Esophagus mucosa (tissue), 1 donor: ENCODE measurements at places on chromosomes 16 and 17. TPM values are rescaled to one million over a fixed set of nuclear protein-coding genes. Genes with fewer than 3 reads are reported as not detected.

The TMEM98 gene
- 7.3 TPM for total RNA-seq

The RPS15A gene
- 1,438 TPM for total RNA-seq

The C1QL1 gene
- 0.12 TPM for total RNA-seq

The RANGRF gene
- total RNA-seq, result 12.7 TPM

The GPR139 gene
- total RNA-seq, result not detected

The RAB11FIP4 gene
- 10.3 TPM for total RNA-seq

The CIITA gene
- total RNA-seq, result 4.5 TPM

The JMJD8 gene
- total RNA-seq, result 31.7 TPM

The OR3A1 gene
- total RNA-seq, result not detected

The PERCC1 gene
- not detected for total RNA-seq

The MLYCD gene
- total RNA-seq, result 2.1 TPM

The EXOC3L1 gene
- total RNA-seq, result 1.4 TPM

The SLC52A1 gene
- 0.68 TPM for total RNA-seq

The FAM234A gene
- total RNA-seq, result 56.4 TPM

DNA sequence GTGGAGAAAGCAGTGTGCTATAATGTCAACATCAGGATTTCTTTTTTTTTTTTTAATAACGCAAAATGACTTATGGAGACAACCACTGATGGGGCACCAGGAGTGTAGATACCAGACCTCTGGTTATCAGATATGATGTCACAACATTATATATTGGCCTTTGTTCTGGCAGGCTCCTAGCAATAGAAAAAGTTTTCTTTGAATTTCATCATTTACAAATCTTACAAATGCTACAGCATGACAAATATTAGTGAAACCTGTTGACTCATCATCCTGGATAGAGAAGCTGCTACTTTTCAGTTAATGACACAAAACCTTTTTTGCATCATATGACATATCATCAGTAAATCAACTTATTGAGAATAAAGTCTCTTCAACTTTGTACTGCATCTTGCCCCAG lies 6.1 kb downstream of the THUMPD1 start:
- no peak for ATAC-seq

GRCh38 chr17:40319651-40320540 lies 10.9 kb downstream of the RARA start:
- ATAC-seq, result no peak

- ATAC-seq, result no peak
Observed at GRCh38 chr16:80984124-80984892, 22.4 kb downstream of the CMC2 start.

- ATAC-seq, result no peak
Observed at GRCh38 chr17:31490671-31491375, 99.3 kb downstream of the RAB11FIP4 start.

DNA sequence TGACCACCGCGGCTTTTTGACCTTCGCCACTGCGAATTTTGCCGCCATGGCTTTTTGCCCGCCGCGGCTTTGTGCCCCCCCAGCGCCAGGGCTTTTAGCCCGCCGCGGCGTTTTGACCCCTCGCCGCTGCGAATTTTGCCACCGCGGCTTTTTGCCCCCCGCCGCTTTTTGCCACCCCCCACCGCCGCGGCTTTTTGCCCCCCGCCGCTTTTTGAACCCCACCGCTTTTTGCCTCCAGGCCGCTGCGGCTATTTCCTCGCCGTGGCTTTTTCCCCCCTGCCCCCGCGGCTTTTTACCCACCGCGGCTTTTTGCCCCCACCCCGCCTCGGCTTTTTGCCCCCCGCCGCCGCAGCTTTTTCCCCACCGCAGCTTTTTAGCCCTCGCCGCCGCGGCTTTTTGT lies 134.8 kb upstream of the TP53TG3C start:
- no peak for ATAC-seq

DNA sequence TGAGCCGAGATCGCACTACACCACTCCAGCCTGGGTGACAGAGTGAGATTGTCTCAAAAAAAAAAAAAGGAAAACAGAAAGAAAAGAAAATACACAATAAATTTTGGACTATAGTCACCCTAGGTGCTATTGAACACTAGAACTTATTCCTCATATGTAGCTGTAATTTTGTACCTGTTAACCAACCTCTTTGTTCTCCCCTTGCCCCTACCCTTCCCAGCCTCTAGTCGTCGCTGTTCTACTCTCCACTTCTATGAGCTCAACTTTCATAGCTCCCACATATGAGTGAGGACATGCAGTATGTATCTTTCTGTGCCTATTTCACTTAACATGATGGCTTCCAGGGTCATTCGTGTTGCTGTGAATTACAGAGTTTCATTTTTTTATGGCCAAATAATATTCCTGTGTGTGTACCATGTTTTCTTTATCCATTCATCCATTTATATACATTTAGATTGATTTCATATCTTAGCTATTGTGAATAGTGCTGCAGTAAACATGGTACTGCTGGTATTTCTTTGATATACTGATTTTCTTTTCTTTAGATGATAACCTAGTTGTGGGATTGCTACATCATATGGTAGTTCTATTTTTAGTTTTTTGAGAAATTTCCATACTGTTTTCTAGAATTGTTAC lies 28.3 kb downstream of the VPS35L start:
- ATAC-seq, result peak; percentile 82

DNA sequence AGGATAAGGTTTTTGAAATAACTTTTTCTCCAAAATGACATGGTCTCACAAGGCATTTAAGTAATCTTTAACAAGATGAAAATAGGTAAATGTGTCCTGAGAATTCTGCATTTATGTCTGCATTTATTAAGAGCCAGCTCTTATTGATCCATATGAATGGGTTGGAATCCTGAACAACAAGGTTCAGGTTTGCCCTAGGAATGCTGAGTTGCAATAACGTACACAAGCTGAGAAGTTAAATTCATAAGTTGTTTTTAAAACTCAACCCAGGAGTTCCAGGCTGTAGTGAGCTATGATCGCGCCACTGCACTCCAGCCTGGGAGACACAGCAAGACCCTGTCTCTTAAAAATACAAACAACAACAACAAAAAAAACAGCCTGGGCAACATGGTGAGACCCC lies 28.1 kb downstream of the GLG1 start:
- ATAC-seq, result no peak

DNA sequence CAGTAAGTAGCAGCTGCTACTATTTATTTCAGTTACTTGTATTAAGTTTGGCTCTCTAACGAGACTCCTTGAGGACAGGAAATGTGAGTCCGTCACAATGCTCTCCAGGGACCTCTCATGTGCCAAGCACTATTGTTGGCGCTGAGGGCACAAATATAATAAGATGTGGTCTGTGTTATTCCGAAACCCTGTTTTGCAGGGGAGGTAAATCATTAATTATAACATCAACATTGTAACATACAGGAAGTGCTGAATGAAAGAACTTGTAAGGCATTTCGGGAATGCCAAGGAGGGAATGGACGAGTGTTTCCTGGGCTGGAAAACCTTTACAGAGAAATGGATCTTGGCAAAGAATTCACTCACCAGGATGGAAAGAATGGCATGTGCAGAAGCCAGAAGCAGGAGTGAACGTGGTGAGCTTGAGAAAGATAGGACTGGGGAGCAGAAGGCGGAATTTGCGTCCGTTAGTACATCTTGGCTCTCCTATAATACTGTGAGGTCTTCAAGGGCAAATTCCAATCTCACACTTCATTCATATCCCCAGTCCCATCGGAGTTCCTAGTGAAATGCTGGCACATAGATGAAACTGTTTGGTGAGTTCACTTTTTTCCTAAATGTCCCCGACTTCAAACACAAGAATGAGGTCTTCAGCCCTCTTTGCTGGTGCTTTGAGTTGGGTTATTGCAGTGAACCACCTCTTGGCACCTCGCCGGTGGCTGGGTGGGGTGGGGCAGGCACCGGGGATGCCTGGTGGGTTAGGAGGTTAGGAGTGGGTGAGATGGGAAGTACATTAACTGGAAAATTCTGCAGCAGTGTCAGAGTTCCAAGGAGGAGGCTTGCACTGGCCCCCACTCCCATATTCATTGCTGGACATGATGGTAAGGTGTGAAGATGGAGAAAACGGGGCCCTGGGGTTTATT lies 11.5 kb downstream of the TAC4 start:
- no peak for ATAC-seq

- no peak for ATAC-seq
Observed at GRCh38 chr16:69302301-69302700, 8.8 kb upstream of the VPS4A start.

GRCh38 chr16:29992344-29992967 lies 3.0 kb downstream of the HIRIP3 start:
- no peak for ATAC-seq

- ATAC-seq, result no peak
Observed at GRCh38 chr16:12434567-12434966, 369.1 kb downstream of the CPPED1 start.

DNA sequence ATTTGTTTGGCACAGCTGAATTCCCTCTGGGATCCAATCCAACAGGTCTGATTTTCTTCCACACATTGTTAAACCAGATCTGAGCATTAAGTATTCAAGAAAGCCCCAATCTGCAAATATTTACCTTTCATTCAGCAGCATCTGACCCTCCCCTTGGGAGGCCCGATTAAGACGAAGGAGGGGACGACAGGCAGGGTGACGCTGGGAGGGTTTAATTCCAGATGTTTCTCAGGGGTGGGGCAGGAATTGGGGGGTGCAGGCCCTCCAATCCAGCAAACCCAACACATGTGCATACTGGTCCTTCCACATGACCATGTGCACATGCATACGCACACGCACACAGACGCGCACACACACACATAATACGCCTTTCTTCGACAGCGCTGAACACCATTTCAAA lies 240.5 kb downstream of the GSG1L start:
- ATAC-seq, result no peak

DNA sequence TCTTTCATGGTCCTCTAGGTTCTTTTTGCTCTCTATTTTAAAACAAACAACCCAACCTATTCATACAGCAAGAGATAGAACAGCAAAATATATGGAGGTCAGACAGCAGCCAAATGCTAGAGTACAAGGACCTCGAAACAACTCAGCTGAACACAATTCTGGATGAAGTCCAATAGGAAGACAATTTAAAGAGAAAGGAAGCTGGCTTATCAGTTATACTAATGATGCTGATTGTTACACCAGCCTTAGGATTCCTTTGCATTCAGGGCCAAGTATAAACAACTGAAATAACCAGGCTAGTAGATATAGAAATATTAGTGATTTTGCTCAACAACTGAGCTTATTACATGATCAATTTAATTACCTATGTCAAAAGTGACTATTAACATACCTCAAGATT lies 2.5 kb downstream of the SSH2 start:
- ATAC-seq, result no peak

DNA sequence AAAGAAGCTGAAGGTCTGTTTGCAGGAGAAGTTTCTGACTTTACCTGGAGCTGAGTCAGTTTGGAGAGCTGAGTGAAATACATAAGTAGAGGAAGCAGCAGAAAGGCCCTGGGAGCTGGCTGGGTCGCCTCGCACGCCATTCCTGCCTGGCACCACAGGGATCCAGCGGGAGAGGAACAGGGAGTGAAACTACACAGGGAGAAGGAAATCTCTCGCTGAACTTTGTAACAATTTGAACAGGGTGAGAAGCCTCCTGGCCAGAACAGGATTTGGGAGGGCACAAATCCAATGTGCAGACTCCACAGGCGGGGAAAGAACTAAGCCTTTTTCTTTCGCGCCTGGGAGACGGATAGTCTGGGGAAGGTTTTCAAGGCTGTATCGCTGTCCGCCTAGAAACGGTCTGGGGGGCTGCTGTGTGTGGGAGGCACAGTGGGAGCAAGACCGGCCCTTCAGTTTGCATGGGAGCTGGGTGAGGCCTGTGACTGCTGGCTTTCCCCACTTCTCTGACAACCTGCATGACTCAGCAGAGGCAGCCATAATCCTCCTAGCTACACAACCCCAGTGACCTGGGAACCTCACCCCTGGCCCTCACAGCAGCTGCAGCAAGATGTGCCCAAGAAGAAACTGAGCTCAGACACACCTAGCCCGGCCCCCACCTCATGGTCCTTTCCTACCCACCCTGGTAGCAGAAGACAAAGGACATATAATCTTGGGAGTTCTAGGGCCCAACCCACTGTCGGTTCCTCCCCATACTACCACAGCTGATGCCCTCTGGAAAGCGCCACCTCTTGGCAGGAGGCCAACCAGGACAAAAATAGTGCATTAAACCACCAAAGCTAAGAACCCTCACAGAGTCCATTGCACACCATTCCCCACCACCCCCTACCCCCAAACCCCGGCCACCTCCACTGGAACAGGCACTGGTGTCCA lies 778.6 kb downstream of the KCNJ2 start:
- no peak for ATAC-seq

DNA sequence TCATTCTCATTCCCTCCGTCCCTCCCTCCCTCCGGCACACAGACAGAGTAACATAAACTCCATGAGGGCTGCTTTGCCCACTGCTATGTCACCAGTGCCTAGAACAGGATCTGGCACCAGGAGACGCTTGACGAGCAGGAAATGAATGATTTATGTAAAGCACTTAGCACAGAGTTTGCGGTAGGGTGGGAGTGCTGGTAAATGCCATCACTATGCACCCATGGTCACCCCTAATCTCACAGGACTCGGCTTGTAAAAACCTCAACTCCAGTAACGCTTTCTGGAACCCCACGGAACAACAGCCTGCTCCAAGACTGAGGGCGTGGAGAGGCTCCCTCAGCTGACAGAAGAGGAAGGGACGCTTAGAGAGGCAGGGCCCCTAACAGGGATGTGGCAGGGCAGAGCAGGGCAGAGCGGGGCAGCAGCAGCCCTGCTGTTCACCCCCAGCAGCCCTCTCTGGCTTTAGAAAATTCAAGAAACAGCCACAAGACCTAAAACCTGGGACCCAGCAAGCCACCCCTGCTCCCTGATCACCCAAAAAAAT lies 156.9 kb downstream of the C16orf78 start:
- ATAC-seq, result no peak

- peak; percentile 84 for ATAC-seq
Observed at GRCh38 chr16:80973991-80974390, 32.7 kb downstream of the CMC2 start.

GRCh38 chr17:73371285-73371684 lies 59.5 kb upstream of the CDC42EP4 start:
- ATAC-seq, result no peak

DNA sequence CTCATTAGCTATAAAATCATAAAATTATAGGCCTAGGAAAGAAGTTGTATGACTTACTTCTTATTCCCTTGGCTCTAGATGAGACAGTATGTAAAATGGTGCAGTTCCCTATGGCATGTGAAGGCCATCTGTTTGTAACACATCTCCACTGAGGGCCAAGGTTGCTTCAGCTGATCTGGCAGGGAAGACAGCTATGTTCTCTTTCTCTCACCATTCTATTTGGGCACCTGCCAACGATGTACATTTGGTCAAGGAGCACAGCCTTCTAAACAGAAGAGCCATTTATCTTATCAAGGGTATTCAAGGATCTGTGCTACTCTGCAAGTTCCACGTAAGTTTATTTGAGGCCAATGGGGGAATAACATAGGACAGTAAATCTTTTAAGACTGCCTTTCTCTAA lies 129.8 kb upstream of the TOM1L1 start:
- no peak for ATAC-seq
